ENCODE measurements at places on chromosomes 5 and 9. TPM values are rescaled to one million over a fixed set of nuclear protein-coding genes. Genes with fewer than 3 reads are reported as not detected.

- DNase-seq: no peak
Observed at GRCh38 chr5:82298668-82299067, 20.5 kb upstream of the RPS23 start.

DNA sequence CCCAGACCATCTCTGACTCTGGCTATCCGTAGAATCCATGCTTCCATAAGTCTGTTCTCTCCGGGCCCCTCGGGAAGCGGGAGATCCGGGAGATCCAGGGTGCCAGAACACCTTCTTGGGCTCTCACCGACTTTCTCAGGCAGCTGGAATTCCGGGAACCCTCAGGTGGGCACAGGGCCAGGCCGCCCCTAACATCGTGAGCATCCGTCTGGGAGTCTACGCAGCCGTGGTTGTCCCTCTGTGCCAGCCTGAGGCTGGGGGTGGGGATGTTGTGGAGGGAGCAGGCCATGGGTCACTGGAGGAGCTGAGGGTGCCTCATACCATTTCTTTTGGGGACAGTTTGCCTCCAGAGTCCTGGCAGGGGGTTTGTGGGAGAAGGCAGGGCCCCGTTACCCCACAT is 92.3 kb upstream of the COL5A1 start:
- no peak for DNase-seq

DNA sequence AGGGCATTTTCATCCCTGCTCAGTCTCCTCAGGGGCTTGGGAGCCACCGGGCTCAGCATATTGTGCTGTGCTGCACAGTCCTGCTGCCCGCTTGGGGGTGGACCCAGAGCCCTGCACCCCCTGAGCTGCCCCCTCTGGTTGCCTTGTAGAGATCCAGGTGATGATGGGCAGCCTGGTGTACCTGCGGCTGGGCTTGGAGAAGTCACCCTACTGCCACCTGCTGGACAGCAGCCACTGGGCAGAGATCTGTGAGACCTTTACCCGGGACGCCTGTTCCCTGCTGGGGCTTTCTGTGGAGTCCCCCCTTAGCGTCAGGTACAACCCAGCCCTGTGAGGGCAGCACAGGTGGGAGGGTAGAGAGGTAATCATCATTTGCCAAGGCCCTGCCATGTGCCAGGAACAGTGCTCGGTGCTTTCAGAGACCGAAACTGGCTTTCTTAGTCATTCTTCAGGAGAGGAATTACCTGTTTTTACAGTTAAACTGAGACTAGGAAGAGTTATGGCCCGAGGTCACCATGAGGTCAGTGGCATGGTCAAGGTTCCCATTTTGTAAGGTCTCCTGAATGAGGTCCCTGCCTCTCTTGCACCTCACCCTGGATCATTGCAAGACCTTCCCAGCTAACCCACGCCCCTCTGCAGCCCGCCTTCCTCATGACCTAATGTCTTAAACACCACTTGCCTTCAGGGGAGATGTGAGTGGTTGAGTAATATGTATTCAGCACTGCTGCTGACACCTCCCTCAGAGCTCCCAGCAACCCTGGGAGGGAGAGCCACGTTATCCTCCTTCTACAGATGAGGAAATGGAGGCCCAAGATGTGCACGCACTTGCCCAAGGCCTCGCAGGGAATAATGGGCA is 7.5 kb downstream of the NHP2 start:
- DNase-seq: no peak

Gene TPD52L3
- polyA plus RNA-seq: not detected

DNA sequence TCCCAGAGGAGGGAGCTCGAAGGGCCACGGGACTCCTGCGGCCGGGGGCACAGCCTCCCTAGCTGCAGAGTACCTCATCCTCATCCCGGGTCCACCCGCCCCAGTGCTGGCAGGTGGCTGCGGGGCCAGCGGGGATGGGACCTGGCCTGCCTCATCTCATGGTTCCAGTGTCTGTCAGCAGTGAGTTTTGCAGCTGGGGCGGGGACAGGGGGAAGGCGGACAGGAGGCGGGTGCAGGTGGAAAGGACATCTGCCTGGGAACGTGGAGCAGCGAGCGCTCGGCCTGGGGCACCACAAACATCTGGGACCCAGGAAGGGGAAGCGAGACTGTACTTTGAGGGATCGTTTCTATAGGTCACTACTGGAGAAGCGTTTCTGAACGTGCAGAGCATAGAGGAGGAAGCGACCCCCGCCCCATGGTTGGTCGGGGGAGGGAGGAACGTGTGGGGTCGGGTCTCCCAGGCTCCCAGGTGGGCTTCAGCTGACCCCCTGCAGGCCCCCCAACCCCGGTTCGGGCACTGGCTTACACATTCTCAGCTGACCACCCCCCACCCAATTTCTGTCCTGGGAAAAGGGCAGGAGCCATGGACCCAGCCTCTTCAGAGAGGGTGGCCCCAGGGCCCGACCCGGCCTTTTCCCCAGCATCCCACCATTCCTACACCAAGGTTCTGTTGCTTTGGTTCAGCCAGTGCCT is 56.5 kb upstream of the NOTCH1 start:
- no peak for DNase-seq

- DNase-seq: no peak
Observed at GRCh38 chr5:149400304-149400703, 21.2 kb upstream of the IL17B start.

- peak; percentile 42 for DNase-seq
Observed at GRCh38 chr5:343461-344401, 22.2 kb downstream of the AHRR start.

- DNase-seq: peak; percentile 46
Observed at GRCh38 chr9:110623462-110624025, 44.0 kb upstream of the SVEP1 start.

Gene C5orf22
- 30.4 TPM for polyA plus RNA-seq

GRCh38 chr5:1490376-1490775 is 33.4 kb downstream of the LPCAT1 start:
- DNase-seq: no peak

DNA sequence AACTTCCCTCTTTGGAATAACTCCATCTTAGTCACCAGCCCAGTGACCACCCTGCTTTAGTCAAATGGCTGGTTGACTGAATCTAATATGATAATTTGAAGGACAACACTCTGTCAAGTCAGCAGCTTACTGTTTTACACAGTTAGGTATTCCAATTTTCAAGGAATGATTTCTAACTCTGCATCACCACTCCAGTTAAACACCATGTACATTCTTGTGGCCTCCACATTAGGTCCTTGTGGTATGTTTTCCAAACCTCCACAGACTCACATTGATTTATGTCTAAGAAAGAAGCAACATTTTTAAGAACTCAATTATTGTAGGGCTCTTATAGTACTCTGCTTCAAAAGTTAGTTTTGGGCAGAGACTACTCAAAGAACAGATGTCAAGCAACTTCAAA is 110.7 kb downstream of the TLE1 start:
- DNase-seq: no peak

GRCh38 chr5:80225934-80226326 is 29.9 kb downstream of the SERINC5 start:
- no peak for DNase-seq

Measured in left renal cortex interstitium (tissue), 4 donors.